GOT3 (cell line): ENCODE measurements at places on chromosomes 4 and X.

DNA sequence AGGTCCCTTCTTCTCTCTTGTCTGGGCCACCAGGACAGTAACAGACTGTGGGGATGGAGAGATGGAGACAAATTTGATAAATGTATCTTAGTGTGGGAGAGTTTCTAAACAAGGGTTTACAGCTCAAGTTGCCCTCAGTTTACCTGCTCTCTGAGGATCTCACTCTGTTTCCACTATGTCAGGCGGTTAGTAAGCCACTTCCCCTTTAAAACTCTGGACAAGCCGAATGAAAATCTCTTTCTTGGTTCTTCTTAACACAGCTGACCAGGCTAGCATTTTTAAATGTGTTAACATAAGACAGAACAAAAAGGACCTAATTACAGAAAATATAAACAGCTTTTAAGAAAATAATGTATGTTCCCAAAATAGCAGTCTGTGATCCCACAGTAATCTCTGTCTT, 2.9 kb upstream of the SCARB2 start:
- no peak for DNase-seq

DNA sequence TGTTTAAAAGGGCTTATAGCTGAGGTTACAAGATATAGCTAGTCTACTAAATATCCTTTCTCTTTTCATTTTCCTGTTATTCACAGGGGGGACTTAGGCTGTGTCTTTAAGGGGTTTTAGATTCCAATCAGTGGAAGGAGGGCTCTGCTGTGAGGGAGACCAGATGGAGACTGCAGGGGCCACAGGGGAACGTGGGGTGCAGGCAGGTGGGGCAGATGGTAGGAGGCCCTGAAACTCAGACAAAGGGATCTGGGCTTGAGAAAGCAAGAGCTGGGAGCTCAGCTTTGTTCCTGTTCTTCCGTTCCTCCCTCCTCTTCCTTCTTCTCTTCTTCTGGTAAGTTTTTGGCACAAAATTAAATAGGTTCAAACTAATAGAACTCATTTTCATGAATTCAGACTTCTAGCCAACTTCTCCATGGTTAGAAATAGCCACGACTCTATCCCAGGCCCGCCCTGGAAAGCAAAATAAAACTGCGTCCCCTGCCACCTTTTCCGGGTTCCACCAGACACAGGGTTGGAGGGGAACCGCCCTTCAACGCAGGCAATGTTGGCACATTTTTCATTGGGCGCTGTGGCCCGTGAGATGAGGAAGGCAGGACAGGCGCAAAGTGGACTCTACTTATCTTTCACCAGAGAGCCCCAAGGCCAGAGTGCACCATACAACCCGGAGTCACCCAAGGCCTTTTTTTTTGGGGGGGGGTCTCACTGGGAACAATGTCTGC, 3.5 kb upstream of the TMSB4X start:
- DNase-seq = no peak

DNA sequence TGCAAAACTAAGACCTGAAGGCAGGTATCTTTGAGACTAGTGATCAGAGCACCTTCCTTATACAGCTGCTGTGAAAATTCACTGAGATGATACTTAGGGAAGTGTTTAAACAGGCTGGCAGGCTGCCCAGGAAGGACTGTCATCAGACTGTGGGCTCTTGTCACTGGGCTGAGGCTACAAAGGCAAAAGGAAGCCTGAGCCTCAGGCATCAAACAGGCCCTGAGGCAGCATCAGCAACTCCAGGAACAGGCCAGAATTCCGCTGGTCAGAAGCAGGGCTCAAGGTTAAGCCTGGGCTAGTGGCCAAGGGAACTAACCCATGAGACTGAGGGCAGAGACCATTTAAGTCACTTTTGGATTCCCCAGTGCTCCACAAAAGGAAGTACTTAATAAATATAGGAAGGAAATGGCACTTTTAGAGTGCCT, 12.8 kb downstream of the PJA1 start:
- no peak for DNase-seq

GRCh38 chr4:175125410-175126068, 207.4 kb downstream of the ADAM29 start:
- DNase-seq = no peak

- DNase-seq = no peak
These were observed 105.8 kb upstream of the C1QTNF7 start for GRCh38 chr4:15322006-15322405.

DNA sequence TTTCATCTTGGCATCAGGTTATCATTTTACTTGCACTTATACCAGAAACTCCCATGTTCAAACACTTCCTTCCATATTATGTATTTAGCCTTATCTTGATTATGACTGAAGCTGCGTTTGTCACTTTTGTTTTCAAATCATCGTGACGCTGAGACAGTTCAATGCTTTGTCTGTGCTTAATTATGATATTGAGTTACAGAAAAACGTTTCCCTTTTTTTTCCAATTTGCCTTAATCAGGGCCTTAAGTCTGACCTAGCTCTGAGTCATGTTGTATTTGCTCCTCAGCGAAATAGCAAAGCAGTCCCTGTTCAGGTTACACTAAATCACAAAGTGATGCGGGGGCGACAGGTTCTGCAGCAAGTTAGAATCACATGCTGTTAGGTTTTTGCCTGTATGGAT, 254.7 kb downstream of the AFF2 start:
- no peak for DNase-seq

- DNase-seq = no peak
These were observed 35.8 kb downstream of the CHRDL1 start for GRCh38 chrX:110759785-110760184.

DNA sequence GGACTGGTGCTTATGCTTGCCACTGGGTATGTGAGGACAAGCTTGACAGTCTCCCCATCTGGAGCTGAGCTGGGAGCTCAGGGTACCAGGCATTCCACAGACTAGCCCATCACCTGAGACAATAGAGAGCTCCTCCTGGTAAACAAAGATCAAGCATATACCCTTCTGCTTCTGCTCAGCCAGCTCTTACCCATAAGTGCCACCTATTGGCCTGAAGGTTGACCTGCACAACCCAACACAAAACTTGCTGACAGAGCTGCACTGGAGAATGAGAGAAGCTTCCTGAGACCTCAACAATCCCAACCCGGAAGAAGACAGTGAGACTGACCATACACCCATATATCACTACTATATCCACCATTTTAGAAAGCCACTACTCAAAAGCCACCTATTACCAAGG, 1049.2 kb upstream of the INTU start:
- DNase-seq = no peak

GRCh38 chr4:134126955-134127354, 74.6 kb downstream of the PABPC4L start:
- DNase-seq = no peak

GRCh38 chr4:74738464-74739143, 55.7 kb downstream of the BTC start:
- no peak for DNase-seq

- DNase-seq = no peak
These were observed 4.9 kb upstream of the BCOR start for GRCh38 chrX:40102393-40103381.

GRCh38 chr4:41012911-41013310, 201.4 kb downstream of the APBB2 start:
- no peak for DNase-seq

- DNase-seq = no peak
These were observed 128.5 kb upstream of the ARX start for GRCh38 chrX:25144043-25144940.

- no peak for DNase-seq
These were observed 119.3 kb downstream of the CRLF2 start for GRCh38 chrX:1093121-1093520.

GRCh38 chr4:1614854-1615595, 69.1 kb downstream of the FAM53A start:
- no peak for DNase-seq

GRCh38 chr4:123479944-123480343, 83.3 kb downstream of the SPRY1 start:
- DNase-seq = no peak

DNA sequence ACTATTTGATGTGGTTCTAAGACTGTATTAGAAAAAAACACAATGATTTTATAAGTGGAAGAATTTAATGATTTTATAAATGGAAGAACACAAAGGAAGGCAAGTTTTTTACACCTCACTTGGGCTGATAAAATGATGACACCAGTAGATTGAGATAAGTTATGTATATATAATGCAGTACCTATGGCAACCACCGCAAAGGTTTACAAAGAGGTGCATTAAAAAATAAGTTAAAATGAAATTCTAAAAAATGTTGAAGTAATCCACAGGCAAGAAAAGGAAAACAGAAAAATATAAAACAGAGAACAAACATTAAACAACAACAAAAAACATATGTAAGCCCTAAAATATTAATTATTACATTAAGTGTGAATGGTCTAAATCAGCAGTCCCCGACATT, 490.9 kb upstream of the AADAT start:
- no peak for DNase-seq

- no peak for DNase-seq
These were observed 9.5 kb downstream of the CSTF2 start for GRCh38 chrX:100829730-100830129.

- DNase-seq = no peak
These were observed 64.7 kb upstream of the PTCHD1 start for GRCh38 chrX:23269923-23270322.

- no peak for DNase-seq
These were observed 43.1 kb downstream of the ADAMTS3 start for GRCh38 chr4:72525938-72526337.

DNA sequence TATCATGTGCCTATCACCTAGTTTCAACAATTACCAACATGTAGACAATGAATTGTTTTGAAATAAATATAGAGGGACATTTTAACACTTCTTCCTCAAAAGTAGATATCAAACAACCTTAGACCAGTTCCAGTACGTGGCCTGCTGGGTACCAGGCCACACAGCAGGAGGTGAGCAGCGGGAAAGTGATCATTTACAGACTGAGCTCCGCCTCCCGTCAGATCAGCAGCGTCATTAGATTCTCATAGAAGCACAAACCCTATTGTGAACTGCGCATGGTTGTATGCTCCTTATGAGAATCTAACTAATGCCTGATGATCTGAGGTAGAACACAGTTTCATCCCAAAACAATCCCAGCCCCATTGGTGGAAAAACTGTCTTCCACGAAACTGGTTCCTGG, 6.5 kb downstream of the BBS7 start:
- DNase-seq = no peak

DNA sequence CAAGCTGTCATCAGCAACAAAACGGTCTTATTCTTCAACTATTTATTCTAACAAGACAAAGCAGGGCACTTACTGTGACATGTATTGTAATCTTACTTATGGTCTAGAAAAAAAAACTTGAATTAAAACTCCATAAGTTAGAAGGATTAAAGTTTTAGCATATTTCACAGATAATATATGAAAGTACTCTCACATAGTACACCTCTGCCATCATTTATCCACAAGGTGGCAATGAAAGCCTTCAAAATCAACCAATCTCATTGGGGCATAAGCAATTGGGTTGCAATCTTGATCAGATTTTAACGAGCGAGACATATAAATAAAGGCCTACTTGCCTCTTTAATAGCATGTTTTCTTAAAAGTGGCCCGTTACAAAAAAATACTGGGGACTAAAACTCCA, 1382.9 kb downstream of the FAM133A start:
- DNase-seq = no peak

GRCh38 chr4:107050525-107051135, 14.5 kb upstream of the DKK2 start:
- DNase-seq = no peak

GRCh38 chrX:7253565-7253964, 105.6 kb upstream of the PUDP start:
- no peak for DNase-seq

GRCh38 chr4:168531305-168531704, 34.5 kb downstream of the PALLD start:
- no peak for DNase-seq

GRCh38 chr4:173270312-173271027, 63.7 kb downstream of the HMGB2 start:
- no peak for DNase-seq

DNA sequence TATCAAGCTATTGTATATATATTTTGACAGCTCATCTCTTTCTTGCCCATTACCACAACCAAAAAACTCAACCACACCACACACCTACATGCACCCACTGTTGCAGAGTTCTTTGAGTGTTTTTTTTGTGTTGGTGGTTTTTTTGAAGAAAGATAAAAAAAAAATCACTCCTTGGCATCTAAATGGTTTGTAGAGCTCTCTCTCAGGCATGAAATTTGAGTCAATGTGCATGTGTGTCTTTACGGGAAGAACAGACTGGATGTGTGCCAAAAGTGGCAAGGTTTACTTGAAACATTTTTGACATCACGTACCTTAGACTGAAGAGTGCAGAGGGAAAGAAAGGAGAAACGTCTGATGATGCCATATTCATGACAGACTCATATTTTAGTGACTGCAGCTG, 154.2 kb downstream of the FHIP1A start:
- no peak for DNase-seq

DNA sequence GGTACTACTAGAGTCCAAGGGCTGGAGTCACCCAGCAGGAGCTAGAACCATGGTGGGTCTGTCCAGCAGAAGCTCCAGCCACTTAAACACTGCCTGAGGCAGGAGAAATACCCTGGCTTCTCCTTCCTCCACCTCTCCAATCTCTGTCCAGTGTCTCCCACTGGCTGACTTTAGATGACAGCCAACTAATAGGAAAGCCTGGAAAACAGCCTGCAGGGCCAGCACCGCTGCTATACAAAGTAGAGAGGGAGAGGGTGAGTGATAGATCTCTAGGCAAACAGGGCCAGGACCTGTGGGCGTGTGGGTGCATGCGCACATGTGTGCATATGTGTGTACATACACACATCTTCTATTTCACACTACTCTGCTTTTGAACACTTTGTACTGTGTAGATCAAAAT, 56.5 kb upstream of the ATP8A1 start:
- no peak for DNase-seq

- no peak for DNase-seq
These were observed 11.5 kb downstream of the CXCL8 start for GRCh38 chr4:73751830-73752229.

DNA sequence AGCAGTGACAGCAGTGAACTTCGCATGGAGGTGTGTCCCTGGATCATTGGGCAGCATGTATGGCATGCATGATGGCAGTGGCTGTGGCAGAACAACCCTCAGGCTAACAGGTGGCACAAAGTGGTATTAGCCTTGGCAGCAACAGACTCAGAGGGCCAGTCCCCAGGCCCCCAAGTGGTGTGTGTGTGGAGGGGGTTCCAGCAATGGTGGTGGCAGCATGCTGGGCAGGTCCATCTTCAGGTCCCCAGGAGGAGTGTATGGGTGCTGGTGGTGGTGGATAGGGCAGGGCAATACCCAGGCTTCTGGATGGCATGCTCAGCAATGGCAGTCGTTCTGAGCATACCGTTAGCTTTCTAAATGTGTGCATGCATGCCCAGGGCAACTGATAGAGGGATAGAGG, 923.7 kb downstream of the PDHA2 start:
- no peak for DNase-seq
